Kidney epithelial cell (primary cell): ENCODE measurements at places on chromosomes 5 and 9.

GRCh38 chr5:18079831-18080230, 445.6 kb downstream of the TAF11L14 start:
- DNase-seq, result no peak

DNA sequence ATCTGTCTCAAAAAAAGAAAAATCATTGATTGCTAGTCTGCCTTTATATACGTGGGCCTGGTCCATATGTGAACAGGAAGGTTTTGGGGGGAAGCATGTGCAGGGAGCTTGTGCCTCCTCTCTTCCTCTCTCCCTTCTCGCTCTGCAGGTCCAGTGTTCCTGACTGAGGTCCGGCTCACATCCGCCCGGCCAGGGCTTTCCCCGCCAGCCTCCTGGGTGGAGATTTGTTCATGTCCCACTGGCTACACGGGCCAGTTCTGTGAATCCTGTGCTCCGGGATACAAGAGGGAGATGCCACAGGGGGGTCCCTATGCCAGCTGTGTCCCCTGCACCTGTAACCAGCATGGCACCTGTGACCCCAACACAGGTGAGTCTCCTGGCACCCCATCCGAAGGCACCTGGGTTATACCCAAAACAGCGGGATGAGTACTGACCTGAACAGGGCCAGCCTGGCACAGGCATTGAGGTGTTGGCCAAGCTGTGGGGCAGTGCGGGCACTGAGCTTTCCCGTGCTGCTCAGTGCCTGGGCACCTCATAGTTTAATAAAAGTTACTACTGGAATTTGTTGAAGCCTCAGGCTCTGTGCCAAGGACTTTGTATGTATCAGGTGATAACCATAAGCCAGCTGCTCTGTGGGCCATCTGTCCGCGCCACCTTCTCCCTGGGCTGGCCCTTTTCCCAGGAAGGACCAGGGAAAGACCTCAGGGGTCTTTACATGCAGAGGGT, 39.4 kb upstream of the AIF1L start:
- no peak for DNase-seq

DNA sequence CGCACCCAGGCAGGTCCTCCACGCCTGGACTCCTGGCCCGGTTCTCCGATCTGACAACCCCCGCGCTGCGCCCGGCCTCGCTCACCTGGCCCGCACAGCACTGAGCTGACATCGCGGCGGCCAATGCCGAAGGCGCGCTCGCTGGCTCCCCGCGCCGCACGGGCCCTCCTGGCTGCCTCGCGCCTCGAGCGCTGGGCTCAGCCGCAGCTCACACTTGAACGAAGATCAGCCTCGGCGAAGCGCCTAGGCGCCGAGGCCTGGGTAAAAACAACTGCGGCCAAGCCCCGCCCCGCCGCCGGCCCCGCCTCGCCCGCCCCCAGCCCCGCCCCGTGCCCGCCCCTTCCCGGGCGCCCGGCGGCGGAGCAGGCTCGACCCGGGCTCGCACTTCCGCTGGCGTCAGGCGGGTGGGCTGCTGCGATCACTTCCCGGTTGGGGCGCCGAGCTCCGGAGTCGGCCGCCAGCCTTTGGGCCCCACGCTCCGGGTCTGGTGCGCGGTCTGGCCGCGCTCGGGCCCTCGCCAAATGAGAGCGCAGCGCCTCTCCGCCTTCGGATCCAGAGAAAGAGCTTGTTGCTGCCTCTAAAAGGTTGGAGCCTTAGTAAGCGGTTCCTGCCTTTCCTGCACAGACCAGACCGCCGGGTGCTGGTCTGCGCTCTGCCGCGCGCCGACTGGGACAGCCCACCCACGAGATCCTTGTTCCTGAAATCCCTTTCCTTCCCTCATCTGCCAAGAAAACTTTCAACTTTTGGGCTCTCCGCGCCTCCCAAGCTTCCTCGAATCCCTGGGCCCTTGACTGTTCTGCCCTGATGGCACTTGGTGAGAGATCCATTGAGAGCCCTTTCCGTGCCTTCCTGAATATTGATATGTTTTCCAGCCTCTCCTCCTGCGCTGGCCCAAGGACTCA, at the start of gene SERINC5:
SERINC5 (minus strand) TSS at position 238 of the 902 bp plus-strand sequence; CDS start at position 112, 126 bp downstream.
- DNase-seq, result no peak

- DNase-seq, result no peak
Measured at GRCh38 chr5:154447089-154447725, 1.4 kb downstream of the SAP30L start.

DNA sequence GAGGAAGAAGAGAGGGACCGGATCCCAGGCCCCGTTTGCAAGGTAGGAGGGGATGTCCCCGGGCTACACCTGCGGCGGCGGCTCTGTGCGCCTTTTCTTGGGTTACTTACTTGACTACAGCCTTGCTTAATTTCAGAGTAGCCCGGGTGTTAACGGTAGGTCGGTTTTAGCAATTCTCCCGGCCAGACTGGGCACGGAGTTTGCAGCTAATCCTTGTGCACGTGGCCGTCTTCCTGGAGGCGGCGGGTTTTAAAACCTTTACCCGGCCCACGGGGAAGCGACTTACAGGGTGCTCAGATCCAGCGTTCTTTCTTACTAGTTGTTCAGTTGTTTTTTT, 313 bp downstream of the BRIX1 start:
- DNase-seq, result no peak

- no peak for DNase-seq
Measured at GRCh38 chr5:178739452-178740180, 9.2 kb upstream of the ZNF354A start.

GRCh38 chr9:133641861-133642595, 5.9 kb downstream of the DBH start:
- no peak for DNase-seq

GRCh38 chr9:137918331-137919094, 40.9 kb downstream of the CACNA1B start:
- no peak for DNase-seq

DNA sequence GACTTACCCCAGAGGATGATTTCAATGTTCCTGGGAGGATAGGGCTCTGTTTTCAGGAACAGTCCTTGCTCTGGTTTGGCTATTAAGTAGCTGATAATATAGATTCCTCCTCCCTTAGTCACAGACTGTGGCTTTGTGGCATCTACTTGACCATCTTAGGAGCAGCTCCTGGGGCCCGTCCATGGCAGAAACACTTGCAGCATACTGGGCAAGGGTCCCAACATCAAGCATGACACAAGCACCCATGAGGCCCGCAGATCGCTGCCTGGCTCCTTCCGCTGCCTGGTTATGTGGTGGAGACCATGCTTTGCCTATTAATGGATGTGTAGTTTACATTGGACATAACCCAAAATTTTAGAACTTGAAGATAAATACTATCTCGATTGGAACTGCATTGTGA, 170.1 kb downstream of the ICE1 start:
- DNase-seq, result no peak

DNA sequence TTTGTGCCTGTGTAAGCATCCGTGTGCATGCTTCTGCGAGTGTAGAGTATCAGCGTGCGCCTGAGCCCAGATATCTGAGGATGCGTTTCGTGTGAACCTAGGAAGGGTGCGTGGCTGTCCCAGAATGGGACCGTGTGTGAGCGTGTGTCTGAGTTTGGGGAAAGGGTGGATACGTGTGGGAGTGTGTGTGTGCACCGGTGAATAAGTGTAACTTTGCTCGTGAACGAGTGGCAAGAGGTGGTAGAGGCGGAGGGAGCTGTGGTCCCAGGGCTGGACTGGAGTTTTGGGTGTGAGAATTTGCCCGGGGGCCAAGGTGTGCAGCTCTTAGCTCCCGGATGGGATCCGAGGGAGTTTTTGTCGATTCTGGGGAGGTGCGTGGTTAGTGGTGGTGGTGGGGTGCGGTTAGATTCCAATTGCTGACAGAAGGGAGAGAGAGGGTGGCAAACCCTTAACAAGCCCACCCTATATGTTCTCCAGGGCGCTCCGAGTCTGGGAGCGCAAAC, 686 bp upstream of the COL27A1 start:
- no peak for DNase-seq

- no peak for DNase-seq
Measured at GRCh38 chr9:108973895-108974294, 39.4 kb downstream of the CTNNAL1 start.

DNA sequence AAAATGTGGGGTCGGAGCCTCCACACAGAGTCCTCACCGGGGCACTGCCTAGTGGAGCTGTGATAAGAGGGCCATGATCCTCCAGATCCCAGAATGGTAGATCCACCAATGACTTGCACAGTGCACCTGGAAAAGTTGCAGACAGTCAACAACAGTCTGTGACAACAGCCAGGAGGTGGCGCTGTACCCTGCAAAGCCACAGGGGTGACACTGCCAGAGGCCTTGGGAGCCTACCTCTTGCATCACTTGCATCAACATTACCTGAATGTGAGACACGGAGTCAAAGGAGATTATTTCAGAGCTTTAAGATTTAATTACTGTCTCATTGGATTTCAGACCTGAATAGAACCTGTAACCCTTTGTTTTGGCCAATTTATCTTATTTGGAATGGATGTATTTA, 614.1 kb upstream of the CDH9 start:
- no peak for DNase-seq

DNA sequence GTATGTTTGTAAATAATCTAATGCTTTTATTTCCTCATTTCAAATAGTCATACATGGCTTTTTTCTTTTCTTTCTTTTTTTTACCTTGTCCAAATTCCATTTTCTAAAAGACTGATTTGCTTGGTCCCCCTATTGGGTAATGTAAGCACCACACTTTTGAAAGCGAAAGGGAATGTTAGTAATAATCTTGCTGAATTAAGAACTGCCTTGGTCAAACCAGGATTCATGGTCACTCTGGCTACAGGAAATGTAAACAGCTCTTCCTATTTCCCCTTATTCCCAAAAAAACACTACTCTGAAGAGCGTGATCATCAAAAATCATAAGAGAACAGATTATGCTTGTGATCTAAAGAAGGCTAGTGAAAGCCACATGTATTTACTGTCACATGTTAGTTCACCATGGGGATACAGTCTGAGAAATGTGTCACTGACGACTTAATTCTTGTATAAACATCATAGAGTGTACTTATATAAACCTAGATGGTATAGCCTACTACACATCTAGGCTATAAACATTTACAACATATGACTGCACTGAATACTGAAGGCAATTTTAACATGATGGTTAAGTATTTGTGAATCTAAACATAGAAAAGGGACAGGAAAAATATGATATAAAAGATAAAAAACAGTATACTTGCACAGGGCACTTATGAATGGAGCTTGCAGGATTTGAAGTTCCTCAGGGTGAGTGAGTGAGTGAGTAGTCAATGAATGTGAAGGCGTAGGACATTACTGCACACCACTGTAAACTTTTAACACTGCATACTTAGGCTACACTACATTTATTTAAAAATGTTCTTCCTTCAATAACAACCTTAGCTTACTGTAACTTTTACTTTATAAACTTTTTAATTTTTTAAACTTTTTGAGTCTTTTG, 75.3 kb downstream of the HMGCR start:
- DNase-seq, result peak; percentile 43

DNA sequence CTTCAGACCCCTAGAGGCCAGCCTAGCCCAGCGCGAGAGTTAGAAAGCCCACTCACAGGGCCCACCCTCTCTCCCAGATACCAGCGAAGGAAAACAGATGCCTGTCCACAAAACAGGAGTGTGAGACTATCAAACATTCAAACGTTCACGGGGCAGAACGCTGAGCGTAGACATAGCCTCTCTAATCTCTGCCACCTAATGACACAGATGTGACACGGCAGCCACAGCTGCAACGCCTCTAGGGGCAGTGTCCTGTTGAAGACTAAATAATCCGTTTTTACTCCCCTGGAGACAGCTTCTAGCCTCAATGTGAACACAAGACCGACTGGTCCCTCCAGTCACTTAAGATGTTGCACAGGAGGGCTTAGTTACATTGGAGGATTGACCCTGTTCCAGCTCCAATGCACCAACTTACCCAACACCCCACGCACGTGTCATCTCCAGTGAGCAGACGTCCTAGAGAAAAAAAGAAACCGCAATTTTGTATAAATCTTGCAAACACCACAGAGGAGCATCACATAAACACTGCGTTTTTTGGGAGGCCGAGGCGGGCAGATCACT, 14.3 kb downstream of the DIPK1B start:
- no peak for DNase-seq

DNA sequence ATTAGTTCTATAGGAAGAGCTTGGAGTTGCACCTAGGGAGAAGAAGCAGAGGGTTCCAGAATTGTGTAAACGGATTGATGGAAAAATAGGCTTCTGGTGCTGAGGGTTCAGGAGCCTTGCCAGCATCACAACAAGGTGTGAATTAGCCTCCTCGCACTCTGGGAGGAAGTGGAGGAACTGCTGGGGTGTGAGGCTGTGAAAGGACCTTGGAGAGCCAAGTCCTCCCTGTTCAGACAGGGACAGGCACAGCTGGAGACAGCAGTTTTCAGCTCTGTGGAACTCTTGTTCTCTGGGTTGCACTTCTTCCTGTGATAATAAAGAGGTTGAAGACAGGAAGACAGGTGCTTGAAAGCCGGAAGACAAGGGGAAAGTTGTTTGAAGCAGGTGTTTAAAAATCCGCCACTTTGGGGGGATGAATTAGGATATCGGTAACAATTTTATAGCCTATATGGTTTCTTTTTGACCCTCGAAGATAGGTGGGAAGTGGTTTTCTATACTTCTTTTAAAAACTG, 22.6 kb downstream of the DAPK1 start:
- DNase-seq, result no peak

GRCh38 chr9:127708952-127709587, 2.3 kb downstream of the CFAP157 start:
- DNase-seq, result no peak

DNA sequence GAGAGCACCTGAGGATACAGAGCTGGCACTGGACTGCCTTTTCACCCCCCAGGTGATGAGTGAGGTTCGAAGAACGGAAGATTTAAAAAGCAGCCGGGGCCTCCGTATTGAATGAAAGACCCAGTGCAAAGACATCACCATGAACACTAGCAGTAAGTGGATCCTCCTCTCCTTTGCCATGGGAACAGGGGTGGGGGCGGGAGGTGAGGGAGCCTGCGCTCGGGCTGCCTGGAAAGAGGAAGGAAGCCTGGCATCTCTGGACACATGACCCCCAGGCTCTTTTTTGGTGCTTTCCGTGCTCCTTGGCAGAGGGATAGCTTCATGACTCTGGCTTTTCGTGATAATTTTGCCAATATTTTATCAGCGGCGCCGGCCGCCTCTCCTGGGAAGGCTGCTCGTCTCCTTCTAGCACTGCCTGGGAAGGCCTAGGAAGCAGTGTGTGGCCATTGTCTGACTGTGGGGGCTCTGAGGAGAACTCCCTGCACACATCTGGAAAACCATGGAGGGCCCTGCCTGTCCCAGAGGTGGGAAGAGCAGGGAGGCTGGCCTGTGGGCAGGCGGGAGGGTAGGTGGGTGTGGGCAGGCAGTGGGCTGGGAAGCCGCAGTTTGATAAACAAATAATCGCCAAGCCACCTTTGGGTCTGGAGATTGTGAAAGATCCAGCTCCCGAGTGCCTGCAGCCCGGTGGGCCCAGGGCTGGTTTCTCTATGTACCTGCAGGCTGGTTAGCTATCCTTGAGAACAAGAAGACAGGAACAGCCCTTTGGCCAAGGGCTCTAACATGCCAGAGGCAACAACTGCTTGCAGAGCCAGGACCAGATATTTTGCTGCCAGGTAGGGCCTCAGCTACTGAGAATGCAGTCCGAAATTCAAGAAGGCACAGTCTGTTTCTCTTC, 911 bp downstream of the ABLIM3 start:
- DNase-seq, result no peak

- no peak for DNase-seq
Measured at GRCh38 chr5:159249158-159249557, 13.9 kb upstream of the UBLCP1 start.

- DNase-seq, result no peak
Measured at GRCh38 chr9:121318631-121319382, 50.8 kb downstream of the GSN start.

- no peak for DNase-seq
Measured at GRCh38 chr5:105581988-105582690, 2019.5 kb upstream of the NUDT12 start.
